ENCODE measurements at places on chromosomes 2 and 18. TPM values are rescaled to one million over a fixed set of nuclear protein-coding genes. Genes with fewer than 3 reads are reported as not detected.
A peak's percentile ranks its signal among the peaks of the same experiment; 100 is the strongest.

- no peak for DNase-seq
- H3K36me3 ChIP-seq: no peaks in the 10 kb centered on the region
- no peak overlapping the region for H3K4me3 ChIP-seq
- no peaks in the 10 kb centered on the region for H3K4me1 ChIP-seq
- H3K27ac ChIP-seq: no peak overlapping the region
- H3K27me3 ChIP-seq: no peaks in the 10 kb centered on the region
These were observed 38.5 kb downstream of the NTSR2 start for GRCh38 chr2:11631462-11631861.

DNA sequence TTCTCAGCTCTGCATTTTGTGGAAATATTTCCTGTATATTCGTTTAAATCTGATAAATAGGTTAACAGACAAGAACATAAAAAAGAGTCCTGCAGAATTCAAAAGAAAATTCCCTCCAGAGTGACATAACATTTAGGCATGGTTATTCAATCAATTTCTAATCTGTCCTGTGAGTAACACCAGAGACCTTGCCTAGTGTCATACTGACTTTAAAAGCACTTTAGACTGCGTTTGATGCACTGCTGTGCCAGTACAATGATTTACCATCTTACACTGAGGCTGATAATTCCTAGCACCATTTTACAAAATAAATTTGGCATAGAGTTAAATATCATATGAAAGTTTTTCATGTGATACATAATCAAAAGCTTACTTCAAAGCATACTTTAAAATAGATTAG, 35.5 kb upstream of the CALCRL start:
- no peak overlapping the region for H3K27ac ChIP-seq
- H3K4me3 ChIP-seq: no peak overlapping the region
- DNase-seq: no peak
- no peaks in the 10 kb centered on the region for H3K4me1 ChIP-seq

- no peak overlapping the region for H3K4me3 ChIP-seq
- H3K4me1 ChIP-seq: no peaks in the 10 kb centered on the region
- H3K27me3 ChIP-seq: no peaks in the 10 kb centered on the region
- no peak for DNase-seq
These were observed 24.3 kb downstream of the HEATR5B start for GRCh38 chr2:37059841-37060240.

GRCh38 chr2:70826696-70827350, 6.4 kb upstream of the CLEC4F start:
- H3K27me3 ChIP-seq: no peaks in the 10 kb centered on the region

GRCh38 chr18:43994381-43994780, 686.3 kb upstream of the SETBP1 start:
- H3K4me1 ChIP-seq: no peaks in the 10 kb centered on the region
- H3K36me3 ChIP-seq: no peaks in the 10 kb centered on the region
- DNase-seq: no peak
- H3K27ac ChIP-seq: no peak overlapping the region
- no peak overlapping the region for H3K4me3 ChIP-seq

GRCh38 chr2:16125614-16126516, 185.5 kb downstream of the MYCN start:
- no peak overlapping the region for H3K27ac ChIP-seq
- no peak overlapping the region for H3K4me3 ChIP-seq
- H3K4me1 ChIP-seq: no peaks in the 10 kb centered on the region
- no peak for DNase-seq

DNA sequence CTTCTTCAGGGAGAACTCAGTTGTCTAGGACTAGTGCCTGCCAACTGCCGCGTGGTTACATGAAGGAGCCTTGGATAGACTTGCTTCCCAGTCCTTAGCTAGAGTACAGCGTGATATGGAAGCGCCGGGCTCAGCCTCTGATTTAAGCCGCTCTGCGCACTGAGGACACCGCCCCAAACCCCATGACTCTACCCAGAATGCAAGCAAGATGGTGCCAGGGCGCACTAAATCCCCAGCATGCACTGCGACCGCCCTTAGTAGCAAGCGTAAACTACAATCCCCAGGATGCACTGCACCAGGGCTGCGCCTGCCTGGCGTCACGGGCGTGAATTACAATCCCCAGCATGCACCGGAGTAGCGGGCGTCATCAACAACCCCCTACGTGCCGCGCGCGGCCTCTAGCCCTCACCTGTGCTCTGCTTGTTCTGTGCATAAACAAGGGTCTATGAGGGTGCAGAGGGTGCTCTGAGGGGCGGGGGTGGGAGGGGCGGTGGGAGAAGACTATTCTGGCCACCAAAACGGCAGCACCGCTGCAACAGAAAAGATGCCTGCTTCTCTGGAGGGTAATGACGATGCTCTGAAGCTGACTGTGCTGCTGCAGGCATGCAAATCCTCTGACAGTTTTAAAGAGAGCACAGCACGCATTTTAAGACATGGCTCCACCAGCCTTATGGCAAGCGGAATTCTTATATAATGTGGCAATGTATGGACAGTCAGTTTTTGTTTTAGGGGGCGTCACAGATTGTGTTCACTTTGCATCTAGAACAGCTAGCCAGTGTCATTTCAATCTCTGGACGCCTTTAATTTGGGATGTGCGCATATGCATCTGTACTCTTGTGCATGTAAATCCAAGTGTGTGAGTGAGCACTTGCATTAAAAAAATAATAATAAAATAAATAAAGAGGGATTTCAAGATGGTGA, 282.5 kb upstream of the MYT1L start:
- peaks cover 5% of the 10 kb centered on the region for H3K4me1 ChIP-seq
- no peak overlapping the region for H3K27ac ChIP-seq
- peak; percentile 62 for DNase-seq
- H3K36me3 ChIP-seq: no peaks in the 10 kb centered on the region

GRCh38 chr2:133734716-133735495, 166.6 kb upstream of the NCKAP5 start:
- DNase-seq: no peak
- H3K4me1 ChIP-seq: no peaks in the 10 kb centered on the region
- no peak overlapping the region for H3K27ac ChIP-seq
- no peaks in the 10 kb centered on the region for H3K36me3 ChIP-seq

DNA sequence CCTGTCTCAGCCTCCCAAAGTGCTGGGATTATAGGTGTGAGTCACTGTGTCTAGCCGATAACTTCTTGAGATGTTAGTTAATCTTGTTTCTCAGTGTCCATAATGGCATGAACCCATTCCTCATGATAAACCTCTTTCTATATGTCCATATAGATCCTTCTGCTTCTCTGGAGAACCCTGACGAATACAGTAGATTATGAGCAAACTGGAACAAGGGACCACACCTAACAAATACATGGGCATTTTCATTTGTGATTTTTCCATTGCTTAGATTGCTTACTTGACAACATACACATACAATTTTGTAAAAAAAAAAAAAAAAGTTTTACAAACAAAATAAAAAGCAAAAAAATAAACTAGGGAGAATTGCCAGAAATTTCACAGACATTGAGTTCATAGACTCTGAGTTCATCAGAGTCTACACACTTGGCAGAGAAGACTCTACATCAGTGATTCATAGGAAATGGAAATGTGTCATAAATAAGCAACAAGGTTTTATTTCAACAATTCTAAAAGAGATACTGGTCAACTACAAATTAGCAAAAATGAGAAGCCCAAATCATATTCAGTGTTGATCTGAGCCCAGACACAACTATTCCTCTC, 96.7 kb downstream of the GALR1 start:
- no peak for DNase-seq
- no peaks in the 10 kb centered on the region for H3K27me3 ChIP-seq
- no peaks in the 10 kb centered on the region for H3K36me3 ChIP-seq
- no peak overlapping the region for H3K27ac ChIP-seq

- H3K36me3 ChIP-seq: no peaks in the 10 kb centered on the region
- DNase-seq: no peak
- H3K27ac ChIP-seq: no peak overlapping the region
- no peak overlapping the region for H3K4me3 ChIP-seq
These were observed 415.6 kb upstream of the SALL3 start for GRCh38 chr18:78564030-78564429.

GRCh38 chr18:49944663-49945062, 131.3 kb upstream of the ACAA2 start:
- no peak overlapping the region for H3K27ac ChIP-seq
- no peak overlapping the region for H3K4me3 ChIP-seq
- peak; percentile 21 for DNase-seq
- no peaks in the 10 kb centered on the region for H3K4me1 ChIP-seq

GRCh38 chr18:59633317-59633716, 63.9 kb downstream of the CCBE1 start:
- DNase-seq: no peak
- no peak overlapping the region for H3K4me3 ChIP-seq
- H3K27ac ChIP-seq: no peak overlapping the region
- H3K4me1 ChIP-seq: no peaks in the 10 kb centered on the region
- H3K27me3 ChIP-seq: no peaks in the 10 kb centered on the region
- H3K36me3 ChIP-seq: no peaks in the 10 kb centered on the region

- H3K4me3 ChIP-seq: no peak overlapping the region
- H3K4me1 ChIP-seq: peaks cover 32% of the 10 kb centered on the region
- H3K36me3 ChIP-seq: no peaks in the 10 kb centered on the region
- no peak overlapping the region for H3K27ac ChIP-seq
These were observed 13.2 kb downstream of the MAP4K4 start for GRCh38 chr2:101710471-101711318.

- no peak overlapping the region for H3K27ac ChIP-seq
- no peaks in the 10 kb centered on the region for H3K27me3 ChIP-seq
- no peaks in the 10 kb centered on the region for H3K4me1 ChIP-seq
- H3K4me3 ChIP-seq: no peak overlapping the region
- no peak for DNase-seq
- peaks cover 28% of the 10 kb centered on the region for H3K36me3 ChIP-seq
These were observed 18.2 kb downstream of the PMS1 start for GRCh38 chr2:189802396-189802912.

- H3K4me1 ChIP-seq: no peaks in the 10 kb centered on the region
- H3K36me3 ChIP-seq: no peaks in the 10 kb centered on the region
- H3K4me3 ChIP-seq: no peak overlapping the region
- H3K27me3 ChIP-seq: no peaks in the 10 kb centered on the region
- no peak for DNase-seq
These were observed 24.7 kb upstream of the COLEC12 start for GRCh38 chr18:525036-525797.

DNA sequence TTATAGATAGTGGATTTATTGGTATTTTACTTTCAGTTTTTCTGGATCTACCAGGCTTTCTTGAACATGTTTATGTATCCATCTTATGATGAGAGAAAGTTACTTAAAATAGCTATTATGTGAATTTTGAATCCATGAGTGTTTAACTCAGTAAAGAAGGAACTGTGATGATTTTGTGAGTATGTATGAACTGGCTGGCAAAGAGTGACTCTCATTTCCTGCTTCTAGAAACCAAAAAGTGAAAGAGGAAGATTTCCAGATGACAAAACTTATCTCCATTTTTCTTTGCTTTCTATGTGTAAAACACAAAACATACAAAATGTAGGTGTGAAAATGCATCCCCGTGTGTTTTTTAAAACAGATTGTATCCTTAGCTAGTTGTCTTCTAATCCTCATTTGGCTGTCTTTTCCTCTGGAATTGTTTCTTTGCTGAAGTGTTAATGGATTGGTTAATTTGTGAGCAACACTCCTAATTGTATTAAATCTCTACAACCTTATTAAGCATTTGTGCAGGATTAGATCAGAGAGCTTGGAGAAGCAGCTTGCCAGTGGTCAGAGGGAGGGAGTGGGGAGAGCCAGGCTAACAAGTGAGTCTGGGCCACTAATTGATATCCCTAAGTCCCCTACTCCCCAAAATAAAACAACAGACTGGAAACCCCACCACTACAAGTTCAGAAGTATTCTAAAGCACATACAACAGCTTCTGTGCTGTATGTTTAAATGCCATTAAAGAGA, 23.9 kb downstream of the PTPRM start:
- no peaks in the 10 kb centered on the region for H3K27me3 ChIP-seq
- H3K4me3 ChIP-seq: no peak overlapping the region
- no peaks in the 10 kb centered on the region for H3K4me1 ChIP-seq
- no peak for DNase-seq

DNA sequence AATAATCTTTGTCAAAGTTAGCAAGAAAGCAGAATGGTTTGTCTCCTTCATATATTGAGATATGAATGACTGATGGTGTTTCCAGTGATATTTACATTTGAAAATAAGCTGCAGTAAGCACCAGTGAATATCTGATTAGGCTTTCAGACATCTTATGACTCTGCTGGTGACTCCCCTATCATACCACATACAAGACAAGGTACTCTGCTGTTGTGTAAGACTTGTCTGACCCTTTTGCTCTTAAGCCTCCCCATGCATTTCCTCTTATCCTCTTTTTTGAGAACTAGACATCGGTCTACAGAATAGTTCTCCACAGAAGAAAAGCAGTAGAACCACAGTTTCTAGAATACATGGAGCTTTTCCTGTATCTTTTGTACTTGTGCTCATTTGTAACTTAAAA, 9.3 kb downstream of the POLI start:
- no peaks in the 10 kb centered on the region for H3K27me3 ChIP-seq
- DNase-seq: no peak
- H3K27ac ChIP-seq: no peak overlapping the region
- no peaks in the 10 kb centered on the region for H3K4me1 ChIP-seq
- H3K4me3 ChIP-seq: no peak overlapping the region

DNA sequence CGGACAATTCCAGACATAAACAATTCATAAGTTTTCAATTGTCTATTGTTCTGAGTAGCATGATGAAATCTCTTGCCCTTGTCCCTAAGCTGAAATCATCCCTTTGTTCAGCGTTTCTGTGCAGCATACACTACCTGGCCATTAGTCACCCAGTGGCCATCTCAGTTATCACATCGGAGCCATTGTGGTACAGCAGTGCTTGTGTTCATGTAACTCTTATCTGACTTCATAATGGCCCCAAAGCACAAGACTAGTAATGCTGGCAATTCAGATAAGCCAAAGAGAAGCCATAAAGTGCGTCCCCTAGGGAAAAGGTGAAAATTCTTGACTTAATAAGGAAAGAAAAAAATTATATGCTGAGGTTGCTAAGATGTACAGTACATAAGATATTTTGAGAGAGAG, 127.2 kb downstream of the FHOD3 start:
- H3K4me3 ChIP-seq: no peak overlapping the region
- no peaks in the 10 kb centered on the region for H3K36me3 ChIP-seq
- no peaks in the 10 kb centered on the region for H3K4me1 ChIP-seq
- DNase-seq: no peak

DNA sequence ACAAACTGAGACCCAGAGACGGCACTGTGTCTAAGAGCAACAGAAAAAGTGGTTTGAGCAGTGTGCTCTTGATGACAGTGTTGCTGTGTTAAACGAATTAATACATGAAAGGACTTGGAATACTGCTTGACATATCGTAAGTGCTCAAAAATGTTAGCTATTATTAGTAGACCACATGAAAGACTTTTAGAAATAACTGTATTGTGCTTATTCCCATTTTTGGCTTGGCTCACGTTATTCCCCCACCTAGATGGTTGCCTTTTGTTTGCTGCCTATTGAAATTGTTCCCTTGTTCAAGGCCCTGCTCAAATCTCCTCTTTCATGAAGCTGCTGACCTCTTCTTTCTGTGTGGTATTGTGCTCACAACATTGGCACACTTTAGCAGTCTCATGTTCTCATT, 27.8 kb upstream of the C2orf74 start:
- H3K36me3 ChIP-seq: no peaks in the 10 kb centered on the region
- H3K4me3 ChIP-seq: no peak overlapping the region
- no peaks in the 10 kb centered on the region for H3K27me3 ChIP-seq
- no peak overlapping the region for H3K27ac ChIP-seq
- no peak for DNase-seq
- H3K4me1 ChIP-seq: no peaks in the 10 kb centered on the region

MYCN gene
- not detected for total RNA-seq

KCNK3 gene
- total RNA-seq: not detected

USP40 gene
- total RNA-seq: 17.4 TPM

KCNG2 gene
- not detected for total RNA-seq

KLHL41 gene
- not detected for total RNA-seq

COLEC11 gene
- not detected for total RNA-seq

FZD7 gene
- 0.27 TPM for total RNA-seq

AQP12A gene
- not detected for total RNA-seq

SERPINB3 gene
- total RNA-seq: not detected

PARD6G gene
- total RNA-seq: not detected

PDCD1 gene
- not detected for total RNA-seq

PDE11A gene
- total RNA-seq: not detected

ICOS gene
- 1.7 TPM for total RNA-seq

Measured in natural killer cell (primary cell).